ENCODE measurements at places on chromosomes 3 and 15.

DNA sequence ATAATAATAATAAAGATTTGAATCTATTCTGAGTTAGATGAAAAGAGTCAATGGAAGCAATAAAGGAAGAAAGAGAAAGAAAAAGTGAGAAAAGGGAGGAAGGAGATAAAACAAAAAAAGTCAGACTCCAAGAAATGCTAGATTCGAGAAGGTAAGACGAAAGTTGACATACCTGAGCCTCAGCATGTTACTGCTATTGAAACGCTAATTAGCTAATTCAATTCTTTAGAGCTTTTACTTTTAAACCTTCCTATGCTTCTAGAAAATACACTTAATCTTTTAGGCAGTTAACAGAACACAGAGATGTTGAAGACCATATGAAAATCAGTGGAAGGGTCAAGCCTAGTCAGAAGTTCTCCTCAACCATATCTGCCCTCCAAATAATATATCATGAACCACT is 337.2 kb upstream of the ROBO2 start:
- DNase-seq, result no peak

GRCh38 chr3:39099242-39099641 is 8.2 kb downstream of the GORASP1 start:
- no peak for DNase-seq

GRCh38 chr15:66885281-66885915 is 180.0 kb upstream of the SMAD3 start:
- DNase-seq, result no peak

DNA sequence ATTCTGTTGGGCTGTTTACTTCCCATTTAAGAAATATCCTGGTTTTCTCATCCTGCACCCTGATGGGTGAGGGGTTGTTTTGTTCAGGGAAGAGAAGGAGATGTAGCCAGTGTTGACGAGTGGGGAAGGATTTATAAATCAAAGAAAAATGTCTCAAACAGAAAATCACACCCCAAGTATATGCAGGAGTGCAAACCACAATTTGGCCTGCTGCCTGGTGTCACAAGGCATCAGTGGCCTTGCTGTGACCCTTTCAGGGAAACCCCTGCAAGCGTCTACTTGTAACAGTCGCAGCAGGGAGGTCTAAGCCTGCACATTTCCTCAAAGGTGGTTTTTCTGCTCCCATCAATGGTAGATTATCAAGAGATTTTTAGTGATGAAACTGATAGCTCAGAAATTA is 132.6 kb upstream of the LRRN1 start:
- DNase-seq, result no peak

DNA sequence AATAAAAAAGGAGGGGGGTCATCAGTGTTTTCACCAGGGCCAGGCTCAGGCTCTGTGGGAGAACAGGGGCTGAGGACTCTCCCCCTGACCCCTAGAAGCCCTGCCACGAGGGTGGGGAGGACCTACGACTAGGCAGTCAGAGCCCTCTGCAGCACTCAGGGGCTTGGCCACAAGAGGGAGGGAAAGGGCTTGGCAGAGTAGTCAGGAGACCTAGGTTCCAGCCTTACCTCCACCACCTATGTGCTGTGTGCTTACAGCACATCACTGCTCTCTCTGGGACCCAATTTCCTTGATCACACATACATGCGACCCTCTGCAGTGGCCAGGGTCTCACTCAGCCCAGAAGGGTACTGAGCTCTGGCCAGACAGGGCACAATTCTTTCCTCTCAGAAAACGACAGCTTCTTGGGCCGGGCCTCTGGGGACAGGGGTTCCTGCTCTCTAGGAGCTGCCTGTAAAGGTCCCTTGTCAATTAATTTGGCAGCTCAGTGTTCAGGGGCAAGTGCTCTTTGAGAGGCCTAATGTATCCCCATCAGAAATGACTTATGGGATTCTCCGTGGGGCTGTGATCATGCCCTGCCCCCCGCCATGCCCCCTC is 16.4 kb upstream of the SKIC8 start:
- DNase-seq, result no peak

- DNase-seq, result peak; percentile 78
Observed at GRCh38 chr3:148991219-148992026, at the start of gene GYG1. Gene GYG1 (plus strand): TSS chr3:148991540. CDS start chr3:148991641, 101 bp downstream.

- no peak for DNase-seq
Observed at GRCh38 chr3:17052363-17052762, 167.6 kb downstream of the PLCL2 start.

GRCh38 chr3:122410639-122411038 is 5.2 kb downstream of the WDR5B start:
- no peak for DNase-seq

- no peak for DNase-seq
Observed at GRCh38 chr15:56598991-56599390, 134.1 kb upstream of the MNS1 start.

- no peak for DNase-seq
Observed at GRCh38 chr15:72382146-72382545, 6.3 kb upstream of the HEXA start.

All from stimulated activated CD4-positive, alpha-beta T cell treated with anti-CD3 and anti-CD28 coated beads, Interleukin-4, amount 100 ng/mL, for 24 hours (primary cell).